Forelimb muscle (tissue), 1 donor: ENCODE measurements at places on chromosomes 11 and 22.

DNA sequence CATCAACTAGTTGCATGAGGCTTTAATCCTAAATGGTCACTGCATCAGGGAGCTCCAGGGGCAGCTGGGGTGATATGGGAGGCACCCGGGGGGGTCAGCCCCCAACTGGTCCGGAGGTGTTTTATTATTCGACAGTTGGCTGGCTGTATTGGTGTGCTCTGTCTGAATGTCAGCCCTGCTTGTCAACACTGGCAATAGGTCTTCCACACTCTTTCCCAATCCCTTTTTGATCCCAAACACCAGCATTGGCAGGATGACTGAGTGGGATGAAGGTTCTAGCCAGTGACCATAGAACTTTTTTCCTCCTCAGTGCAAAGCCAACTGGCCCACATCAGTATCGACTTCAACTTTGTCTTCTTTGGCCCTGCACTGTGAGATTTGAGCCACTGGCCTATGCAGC, 8.9 kb upstream of the LDLRAD3 start:
- DNase-seq: no peak

- no peak for DNase-seq
Measured at GRCh38 chr11:12414611-12415010, 37.2 kb downstream of the PARVA start.

- DNase-seq: no peak
Measured at GRCh38 chr11:120023120-120023519, 114.8 kb downstream of the TRIM29 start.

DNA sequence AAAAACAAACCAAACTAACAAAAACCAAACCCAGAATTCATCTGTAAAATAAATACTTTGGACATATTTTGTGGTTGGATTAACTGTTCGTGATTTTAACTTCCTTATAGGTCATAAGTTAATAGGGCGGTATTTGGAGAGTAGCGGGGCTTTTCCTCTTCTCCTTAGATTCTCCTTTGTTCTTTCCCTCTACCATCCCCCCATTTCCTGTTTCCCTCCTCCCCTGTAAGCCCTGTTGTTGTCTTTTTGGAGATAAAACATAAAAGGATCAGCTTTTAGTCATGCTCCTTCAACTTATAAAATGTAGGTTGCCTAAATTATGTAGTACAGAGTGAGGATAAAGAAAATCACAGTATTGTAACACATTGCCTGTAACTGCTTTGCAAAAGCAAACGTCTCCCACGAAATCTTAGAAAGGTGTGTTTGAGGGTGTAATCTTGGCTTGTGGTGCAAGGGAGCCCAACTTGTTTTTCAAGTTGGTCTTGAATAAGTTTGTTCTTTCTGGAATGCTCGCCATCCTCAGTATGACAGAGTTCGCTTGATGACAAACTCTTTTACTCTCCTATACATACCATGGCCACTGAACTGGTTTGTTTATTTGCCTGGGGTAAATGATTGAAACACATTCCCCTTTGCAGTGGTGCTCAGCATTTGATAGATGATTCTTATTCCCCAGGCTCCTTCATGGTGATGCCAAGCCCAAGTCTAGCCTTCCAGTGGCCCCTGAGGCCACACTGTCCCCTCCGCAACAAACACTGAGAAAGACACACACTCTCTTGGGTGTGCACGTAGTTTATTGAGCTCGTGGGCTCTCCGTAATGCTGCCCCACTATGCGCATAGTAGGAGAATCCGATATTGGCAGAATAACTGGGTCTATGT, 49.4 kb downstream of the TEAD1 start:
- DNase-seq: no peak

DNA sequence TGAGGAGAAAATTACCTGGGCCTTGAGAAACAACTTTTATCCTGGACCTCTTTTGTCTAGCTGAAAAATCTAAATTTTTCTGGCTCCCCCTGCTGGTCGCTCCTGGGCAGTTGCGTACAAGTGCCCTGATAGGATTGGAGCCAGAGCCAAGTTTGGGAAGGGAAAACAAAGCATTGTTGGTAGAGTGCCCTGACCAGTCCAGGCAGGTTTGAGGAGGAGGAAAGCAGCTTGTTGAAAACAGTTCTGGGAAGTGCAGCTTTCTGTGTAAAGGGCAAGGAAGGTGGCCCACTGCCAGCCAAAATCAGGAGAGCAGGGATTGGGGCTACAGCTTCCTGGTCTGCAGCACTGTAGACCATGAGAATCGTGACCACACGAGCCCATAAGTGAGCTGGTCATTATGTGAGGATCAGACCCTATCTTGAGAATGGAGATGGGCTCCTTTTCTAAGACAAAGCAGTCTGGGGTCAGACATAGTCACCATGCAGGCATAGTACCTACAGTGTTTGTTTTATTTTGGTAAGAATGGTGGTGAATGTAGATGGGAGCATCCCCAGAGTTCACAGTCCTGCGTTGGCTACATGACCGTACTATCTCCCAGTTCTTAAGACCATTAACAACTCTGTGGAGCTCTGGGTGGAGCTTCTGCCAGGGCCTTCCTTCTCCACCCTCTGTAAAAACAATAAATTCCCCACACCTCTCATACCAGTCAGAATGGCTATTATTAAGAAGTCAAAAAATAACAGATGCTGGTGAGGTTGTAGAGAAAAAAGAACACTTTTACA, 21.3 kb upstream of the PIK3IP1 start:
- DNase-seq: no peak

- DNase-seq: no peak
Measured at GRCh38 chr11:75100314-75100713, 3.6 kb upstream of the OR2AT4 start.

GRCh38 chr11:116773203-116774097, 663 bp upstream of the BUD13 start:
- no peak for DNase-seq

GRCh38 chr22:44200855-44201550, 20.3 kb downstream of the PARVG start:
- DNase-seq: no peak

- peak; percentile 19 for DNase-seq
Measured at GRCh38 chr11:78740199-78741071, 165.8 kb upstream of the NARS2 start.

- no peak for DNase-seq
Measured at GRCh38 chr22:47057916-47058585, 295.6 kb downstream of the TBC1D22A start.

DNA sequence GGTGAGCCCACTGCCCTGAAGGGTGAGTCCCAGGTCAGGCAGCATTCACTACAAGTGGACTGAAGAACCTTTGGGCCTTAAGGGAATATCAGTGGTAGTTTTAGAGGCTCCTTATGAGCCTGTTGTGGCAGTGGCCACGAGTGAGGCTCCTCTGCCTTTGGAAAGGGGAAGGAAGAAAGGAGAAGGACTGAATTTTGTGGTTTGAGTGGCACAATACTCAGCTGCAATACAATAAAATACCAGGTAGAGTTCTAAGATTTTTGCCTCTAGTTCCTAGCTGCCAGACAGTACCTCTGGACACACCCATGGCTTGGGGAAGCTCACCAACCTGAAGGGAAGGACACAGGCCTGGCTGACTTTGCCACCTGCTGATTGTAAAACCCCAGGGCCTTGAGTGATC, 260.9 kb downstream of the DYNC2H1 start:
- no peak for DNase-seq

- DNase-seq: no peak
Measured at GRCh38 chr22:42368379-42369249, 63.6 kb downstream of the NFAM1 start.

- DNase-seq: no peak
Measured at GRCh38 chr11:19040051-19040450, 20.5 kb downstream of the MRGPRX2 start.

DNA sequence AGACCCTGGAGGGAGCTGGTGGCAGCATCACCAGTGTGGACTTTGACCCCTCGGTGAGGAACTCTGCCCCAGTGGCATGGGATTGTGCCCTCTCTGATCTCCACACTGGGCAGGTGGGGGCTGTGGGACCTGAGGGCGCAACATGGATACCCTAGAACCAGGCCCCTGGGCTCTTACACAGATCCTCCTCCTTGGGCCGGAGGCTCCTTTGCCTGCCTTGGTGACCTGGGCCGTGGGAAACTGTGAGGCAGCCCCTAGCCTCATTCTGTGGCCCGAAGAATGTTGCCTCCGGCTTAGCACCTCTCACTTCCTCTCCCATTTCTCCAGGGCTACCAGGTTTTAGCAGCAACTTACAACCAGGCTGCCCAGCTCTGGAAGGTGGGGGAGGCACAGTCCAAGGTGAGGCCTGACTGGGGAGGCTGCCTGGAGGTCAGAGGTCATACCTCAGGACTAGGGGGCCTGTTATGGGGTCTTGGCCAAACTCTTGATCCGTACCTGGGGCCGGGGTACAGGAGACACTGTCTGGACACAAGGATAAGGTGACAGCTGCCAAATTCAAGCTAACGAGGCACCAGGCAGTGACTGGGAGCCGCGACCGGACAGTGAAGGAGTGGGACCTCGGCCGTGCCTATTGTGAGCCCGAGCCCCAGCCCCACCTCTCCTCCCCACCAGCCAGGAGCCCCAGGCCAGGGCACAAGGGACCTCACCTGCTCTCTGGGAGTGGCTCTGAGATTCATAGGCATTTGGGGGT, 12.2 kb downstream of the ATG16L2 start:
- no peak for DNase-seq

DNA sequence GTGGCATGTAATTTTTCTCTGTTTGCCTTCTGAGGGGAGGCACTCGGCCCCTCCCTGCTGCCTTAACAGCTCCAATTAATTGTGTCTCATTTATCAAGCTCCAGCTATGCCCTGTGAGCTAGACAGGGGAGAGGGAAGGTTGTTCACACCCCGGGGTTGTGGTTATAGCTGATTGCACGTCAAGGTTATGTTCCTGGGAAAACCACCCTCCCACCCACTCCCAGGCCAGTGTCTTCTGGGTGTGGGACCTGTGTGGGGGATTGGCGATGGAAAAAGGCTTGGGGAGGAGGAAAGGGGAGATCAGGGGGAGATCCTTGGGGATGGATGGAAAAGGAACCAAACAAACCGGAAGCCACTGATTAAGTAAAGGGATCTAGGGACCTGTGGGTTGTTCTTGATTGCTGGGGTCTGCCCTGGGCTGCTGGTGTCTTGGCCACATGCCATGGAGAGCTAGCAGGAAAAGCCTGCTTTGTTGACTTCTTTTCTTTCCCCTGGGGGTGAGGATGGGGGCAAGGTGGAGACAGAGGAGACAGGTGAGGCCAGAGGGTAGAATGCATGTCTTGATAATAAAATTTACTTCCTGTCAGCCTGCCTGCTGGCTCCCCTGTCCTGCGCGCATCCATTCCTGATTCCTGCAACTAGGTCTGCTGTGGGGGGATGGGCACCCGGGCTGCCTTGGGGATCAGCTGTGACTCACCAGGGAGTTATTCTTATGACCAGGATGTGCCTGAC, 13.5 kb upstream of the SORL1-AS1 start:
- DNase-seq: no peak

DNA sequence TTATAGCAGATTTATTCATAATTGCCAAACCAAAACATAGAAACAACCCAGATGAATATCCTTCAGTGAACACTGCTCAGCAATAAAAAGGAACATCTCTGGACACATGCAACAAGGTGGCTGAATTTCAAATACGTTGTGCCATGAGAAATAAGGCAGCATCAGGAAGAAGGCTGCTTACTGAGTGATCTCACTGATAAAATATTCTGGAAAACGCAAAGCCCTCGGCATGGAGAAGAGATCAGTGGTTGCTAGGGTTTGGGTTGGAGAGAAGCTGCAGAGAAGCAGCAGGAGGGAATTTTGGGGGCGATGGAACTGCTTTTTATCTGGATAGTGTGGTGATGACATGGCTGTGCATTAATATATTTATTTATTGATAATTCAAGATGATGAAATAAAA, 11.0 kb upstream of the SHANK2 start:
- no peak for DNase-seq

- no peak for DNase-seq
Measured at GRCh38 chr11:56885177-56885576, 103.5 kb upstream of the OR5AK2 start.

DNA sequence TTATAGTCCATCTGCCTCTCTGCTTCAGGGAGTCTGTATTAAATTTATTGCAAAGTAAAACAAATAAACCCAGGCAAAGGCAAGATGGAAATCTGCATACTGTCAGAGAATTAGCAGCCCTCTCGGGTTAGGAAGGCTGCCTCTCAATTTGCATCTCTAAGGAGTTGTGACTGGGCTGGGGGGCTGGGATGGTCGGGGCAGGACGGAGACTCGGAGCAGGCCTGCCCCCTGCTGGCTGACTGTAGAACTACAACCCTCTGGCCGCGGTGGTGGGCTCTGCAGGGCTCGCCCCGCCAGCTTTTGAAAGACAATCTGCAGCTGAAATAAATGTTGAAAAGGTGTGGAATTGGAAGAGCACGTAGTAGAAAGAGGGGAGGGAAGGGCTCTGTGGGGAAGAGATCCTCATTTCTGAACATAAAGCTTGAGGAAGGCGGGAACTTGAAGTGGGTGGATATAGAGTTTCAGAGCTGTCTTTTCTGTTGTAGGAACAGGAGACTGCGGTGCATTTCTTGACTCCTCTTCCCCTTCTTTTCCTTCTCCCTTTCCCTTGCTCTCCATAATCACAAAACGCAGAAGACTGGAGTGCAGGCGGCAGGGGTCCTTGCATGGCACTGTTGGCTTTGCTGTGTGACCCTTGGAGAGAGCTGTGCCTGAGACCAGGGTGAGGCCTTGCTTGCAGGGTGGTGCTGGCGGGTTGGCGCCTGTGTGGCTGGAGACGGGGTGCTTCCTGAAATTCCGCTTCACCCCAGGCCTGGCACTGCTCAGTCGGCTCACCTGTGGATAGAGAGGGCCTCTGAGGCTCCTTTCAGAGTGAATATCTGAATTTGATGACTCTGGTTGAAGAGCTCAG, 22.6 kb upstream of the PKNOX2 start:
- DNase-seq: no peak

GRCh38 chr22:36872084-36872483, 11.3 kb downstream of the NCF4 start:
- no peak for DNase-seq

GRCh38 chr11:65085446-65085845, 1.4 kb downstream of the ZFPL1 start:
- no peak for DNase-seq

- peak; percentile 47 for DNase-seq
Measured at GRCh38 chr11:1335811-1336761, 26.7 kb upstream of the TOLLIP start.

- DNase-seq: no peak
Measured at GRCh38 chr11:131910523-131911387, 540.3 kb downstream of the NTM start.

DNA sequence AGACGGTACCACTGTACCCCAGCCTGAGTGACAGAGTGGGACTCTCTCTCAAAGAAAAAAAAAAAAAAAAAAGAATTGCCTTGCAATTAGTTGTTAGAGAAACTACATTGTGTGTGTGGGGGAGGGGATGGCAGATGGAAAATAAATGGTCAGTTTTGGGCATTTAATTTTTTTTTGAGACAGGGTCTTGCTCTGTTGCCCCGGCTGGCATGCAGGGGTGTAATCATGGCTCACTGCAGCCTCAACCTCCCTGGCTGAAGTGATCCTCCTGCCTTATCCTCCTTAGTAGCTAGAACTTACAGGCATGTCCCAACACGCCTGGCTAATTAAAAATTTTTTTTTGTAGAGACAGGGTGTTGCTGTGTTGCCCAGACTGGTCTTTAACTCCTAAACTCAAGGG, 36.4 kb downstream of the WEE1 start:
- no peak for DNase-seq
